ENCODE measurements at places on chromosomes 7 and 10. TPM values are rescaled to one million over a fixed set of nuclear protein-coding genes. Genes with fewer than 3 reads are reported as not detected.
A peak's percentile ranks its signal among the peaks of the same experiment; 100 is the strongest.

ATOH7 gene
- not detected for total RNA-seq

DNA sequence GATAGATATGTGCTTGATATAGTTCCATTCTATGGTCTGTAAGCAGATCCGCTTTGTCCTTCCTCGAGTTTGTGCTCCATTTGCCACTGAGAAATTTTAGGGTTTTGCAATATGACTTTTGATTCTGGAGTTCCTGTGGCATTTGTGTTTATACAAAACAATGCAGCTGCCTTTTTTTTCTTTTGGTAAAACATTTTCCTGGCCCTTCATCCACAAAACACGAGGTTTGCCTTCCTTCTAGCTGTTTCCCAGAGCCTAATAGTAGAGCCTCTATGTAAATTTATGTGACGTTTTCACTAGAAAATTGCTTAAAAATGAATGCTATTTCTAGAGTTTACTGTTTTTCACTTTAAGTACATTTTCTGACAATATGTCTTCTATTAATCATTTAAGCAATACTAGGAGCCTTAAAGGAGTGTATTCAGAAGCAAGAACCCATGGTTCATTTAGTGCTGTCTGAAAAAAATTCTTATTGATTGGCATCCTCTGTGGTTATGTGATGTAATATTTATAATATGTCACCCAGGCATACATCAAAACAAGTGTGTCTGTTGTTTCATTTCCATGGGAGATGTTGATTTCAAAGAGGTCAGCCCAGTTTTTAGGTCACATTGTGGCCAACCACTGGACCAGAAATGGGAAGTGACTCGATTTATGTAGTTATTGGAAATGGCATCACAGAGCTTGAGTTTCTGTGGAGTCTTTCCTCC, 618.3 kb downstream of the LRMDA start:
- no peak for DNase-seq

DNA sequence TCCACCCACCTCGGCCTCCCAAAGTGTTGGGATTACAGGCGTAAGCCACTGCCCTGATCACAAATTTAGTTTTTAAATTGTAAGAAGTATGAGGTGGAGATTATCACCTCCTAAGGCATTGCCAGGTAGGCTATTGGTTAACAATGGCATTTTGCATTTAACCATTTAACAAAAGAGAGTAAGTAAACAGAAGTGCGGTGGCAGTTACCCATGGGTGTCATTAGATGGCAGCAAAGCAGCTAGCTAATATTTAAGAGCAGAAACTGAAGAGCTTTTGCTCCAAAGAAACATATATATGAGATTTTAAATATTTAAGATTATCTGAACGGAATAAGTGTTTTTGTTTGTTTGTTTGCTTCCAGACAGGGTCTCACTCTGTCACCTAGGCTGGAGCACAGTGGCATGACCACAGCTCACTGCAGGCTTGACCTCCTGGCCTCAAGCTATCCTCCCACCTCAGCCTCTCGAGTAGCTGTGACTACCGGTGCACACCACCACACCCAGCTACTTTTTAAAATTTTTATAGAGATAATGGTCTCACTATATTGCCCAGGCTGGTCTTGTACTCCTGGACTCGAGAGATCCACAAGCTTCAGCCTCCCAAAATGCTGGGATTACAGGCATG, 325.5 kb upstream of the C7orf33 start:
- no peak for DNase-seq

DNA sequence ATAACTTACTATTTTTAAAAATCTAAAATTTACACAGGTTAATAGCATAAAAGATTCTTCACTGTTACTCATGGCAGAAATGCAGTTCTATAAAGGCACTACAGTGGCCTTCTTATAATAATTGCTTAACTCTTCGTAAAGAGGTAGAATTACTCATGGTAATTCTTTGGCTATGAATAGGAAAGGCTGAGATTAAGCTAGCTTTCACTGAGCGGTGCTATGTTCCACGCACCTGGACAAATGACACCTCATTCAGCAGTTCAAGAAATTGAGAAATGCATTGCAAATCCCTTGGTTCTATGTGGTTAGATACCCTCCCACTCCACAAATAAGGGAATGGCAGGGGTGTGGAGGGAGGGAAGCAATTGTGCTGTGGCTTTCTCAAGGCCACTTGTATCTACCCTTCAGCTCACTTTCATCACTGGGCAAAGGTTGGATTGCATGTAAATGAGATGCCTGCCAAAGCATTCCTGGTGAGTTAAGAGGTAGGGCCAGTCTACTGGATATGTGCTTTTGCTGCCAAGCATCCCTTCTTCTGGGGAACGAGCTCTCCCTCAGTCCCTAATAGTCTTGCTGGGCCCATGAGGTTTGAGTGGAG, 210.9 kb downstream of the TEX36 start:
- DNase-seq = no peak

DNA sequence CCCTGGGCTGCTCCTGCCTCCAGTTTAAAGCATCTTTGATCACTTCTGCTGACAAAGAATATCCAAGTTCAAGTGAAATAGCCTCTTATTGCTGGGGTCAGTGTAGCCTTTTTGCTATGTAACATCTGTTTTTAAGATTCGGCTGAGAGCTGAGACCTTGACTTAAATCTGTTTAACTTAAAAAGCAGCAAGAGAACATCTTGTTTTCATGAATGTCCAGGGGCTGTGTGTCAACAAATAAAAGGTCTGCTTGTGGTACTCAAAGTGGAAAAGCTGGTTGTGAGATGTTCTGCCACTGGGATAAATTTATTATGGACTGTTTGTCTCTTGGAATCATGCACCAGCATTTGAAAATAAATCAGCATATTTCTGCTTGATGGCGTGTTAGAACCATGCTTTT, 73.2 kb downstream of the CALD1 start:
- no peak for DNase-seq

- no peak for DNase-seq
Observed at GRCh38 chr10:22365233-22365632, 19.9 kb downstream of the SPAG6 start.

GRCh38 chr7:40717242-40717641, 582.4 kb downstream of the SUGCT start:
- DNase-seq = peak; percentile 77

- no peak for DNase-seq
Observed at GRCh38 chr7:156039971-156040677, 227.9 kb upstream of the SHH start.

GRCh38 chr10:115093776-115094408, 727 bp downstream of the ATRNL1 start:
- DNase-seq = peak; percentile 26

DNA sequence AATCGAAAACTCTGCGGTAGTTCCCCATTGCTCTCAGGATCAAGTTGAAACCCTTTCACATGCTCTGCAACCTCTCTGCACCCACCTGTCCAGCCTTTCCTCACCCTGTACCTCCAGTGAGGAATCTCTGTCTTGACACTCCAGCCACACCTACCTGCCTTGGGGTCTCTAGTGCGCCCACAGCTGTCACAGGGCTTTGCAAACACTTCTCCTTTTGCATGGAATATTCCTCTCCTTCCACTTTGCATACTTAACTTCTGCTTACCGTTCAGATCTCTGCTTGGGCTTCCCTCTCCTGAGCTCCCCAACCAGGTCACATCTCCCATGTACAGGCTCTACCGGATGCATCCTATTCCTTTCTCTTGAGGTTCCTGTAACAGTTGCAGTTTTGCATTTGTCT, 6.6 kb upstream of the ZYX start:
- DNase-seq = no peak
